HCT116 (cell line): ENCODE measurements at places on chromosomes 6 and 20. TPM values are rescaled to one million over a fixed set of nuclear protein-coding genes. Genes with fewer than 3 reads are reported as not detected.

DNA sequence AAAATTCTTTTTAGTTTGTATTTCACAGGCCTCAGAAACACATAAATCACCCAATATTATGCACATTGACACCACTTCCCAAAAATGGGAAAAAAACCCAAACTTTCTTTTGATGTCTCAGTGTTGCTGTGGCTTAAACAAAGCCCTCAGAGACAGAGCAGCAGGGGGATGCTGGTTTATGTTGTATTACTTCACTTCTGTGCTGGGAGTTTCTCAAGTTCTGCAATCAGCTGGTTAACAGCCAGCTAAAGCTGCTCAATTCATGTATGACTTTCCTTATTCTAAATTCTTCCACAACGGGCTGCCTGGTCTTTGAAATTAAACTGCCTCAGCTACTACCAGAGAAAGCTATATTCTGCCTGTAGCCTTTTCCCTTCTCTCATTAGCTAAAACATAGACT lies 5.6 kb downstream of the FILIP1 start:
- H3K4me1 ChIP-seq = no peaks in the 10 kb centered on the region
- H3K27ac ChIP-seq = no peak overlapping the region
- no peaks in the 10 kb centered on the region for H3K36me3 ChIP-seq
- H3K27me3 ChIP-seq = no peaks in the 10 kb centered on the region
- DNase-seq = no peak

- no peak overlapping the region for H3K27ac ChIP-seq
- H3K4me1 ChIP-seq = peaks cover 24% of the 10 kb centered on the region
- H3K27me3 ChIP-seq = no peaks in the 10 kb centered on the region
- H3K36me3 ChIP-seq = no peaks in the 10 kb centered on the region
- DNase-seq = no peak
- no peak overlapping the region for H3K4me3 ChIP-seq
Observed at GRCh38 chr6:116406678-116407345, 36.1 kb downstream of the DSE start.

- H3K27ac ChIP-seq = no peak overlapping the region
- H3K4me1 ChIP-seq = no peaks in the 10 kb centered on the region
Observed at GRCh38 chr6:137722749-137723272, 144.2 kb upstream of the TNFAIP3 start.

The TGM3 gene
- total RNA-seq = not detected

DNA sequence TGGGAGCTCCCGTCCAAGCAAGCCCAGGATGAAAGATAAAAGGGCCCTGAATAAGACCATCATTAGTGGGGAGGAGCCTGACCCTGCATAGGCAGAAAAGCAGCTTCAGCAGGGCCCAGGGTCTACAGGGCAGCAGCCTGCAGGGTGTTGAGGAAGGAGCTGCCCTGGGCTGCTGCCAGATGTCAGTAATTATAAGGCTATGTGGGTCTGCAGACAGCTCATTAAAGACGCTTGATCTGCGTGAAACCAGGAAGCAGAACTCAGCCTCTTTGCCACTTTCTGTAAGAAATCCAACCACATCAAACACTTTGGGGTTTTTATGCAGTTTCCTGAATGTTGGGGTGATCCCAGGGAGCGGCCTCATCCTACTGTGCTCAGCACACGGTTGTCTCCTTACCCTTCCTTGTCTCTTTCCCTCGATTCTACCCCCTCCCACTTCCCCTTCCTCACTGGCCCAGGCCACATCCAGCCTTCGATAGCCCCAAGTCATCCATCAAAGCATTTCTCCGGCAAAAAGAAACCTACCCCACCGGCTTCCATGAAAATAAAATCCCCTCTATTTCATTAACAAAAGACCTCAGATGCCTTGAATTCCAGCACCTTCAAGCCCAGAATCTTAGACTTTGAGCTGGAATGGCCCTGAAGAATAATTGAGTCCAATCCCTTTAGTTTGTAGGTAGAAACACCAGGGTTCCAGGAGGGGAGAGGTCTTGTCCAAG lies 1.0 kb upstream of the TGM6 start:
- no peak overlapping the region for H3K27ac ChIP-seq
- no peak overlapping the region for H3K4me3 ChIP-seq
- H3K36me3 ChIP-seq = no peaks in the 10 kb centered on the region
- no peaks in the 10 kb centered on the region for H3K4me1 ChIP-seq
- no peaks in the 10 kb centered on the region for H3K27me3 ChIP-seq

GRCh38 chr6:10746915-10747250 lies 722 bp upstream of the TMEM14B start:
- peak overlapping the region; percentile 84 for H3K4me3 ChIP-seq
- H3K36me3 ChIP-seq = peaks cover 16% of the 10 kb centered on the region; the same call in 1 of the 2 replicates

DNA sequence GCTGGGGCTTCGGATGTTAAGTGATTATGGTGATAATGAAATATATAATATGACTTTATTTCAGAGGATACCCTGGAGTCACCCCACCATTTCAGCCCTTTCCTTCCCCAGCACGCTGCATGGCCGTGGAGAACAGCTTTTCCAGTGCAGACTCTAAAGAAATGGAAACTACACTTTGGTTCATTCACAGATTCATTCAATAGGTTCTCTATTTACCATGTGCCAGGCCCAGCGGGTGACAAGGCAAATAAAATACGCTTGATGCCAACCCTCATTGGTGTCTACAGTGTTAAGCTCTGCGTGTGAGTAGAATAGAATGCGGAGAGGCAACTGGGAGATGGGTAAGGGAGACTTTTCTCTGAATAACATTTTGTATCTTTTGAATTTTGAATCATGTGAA lies 89.7 kb downstream of the TCP11 start:
- no peak overlapping the region for H3K27ac ChIP-seq
- DNase-seq = no peak
- no peak overlapping the region for H3K4me3 ChIP-seq
- no peaks in the 10 kb centered on the region for H3K4me1 ChIP-seq
- H3K36me3 ChIP-seq = no peaks in the 10 kb centered on the region
- H3K27me3 ChIP-seq = no peaks in the 10 kb centered on the region

DNA sequence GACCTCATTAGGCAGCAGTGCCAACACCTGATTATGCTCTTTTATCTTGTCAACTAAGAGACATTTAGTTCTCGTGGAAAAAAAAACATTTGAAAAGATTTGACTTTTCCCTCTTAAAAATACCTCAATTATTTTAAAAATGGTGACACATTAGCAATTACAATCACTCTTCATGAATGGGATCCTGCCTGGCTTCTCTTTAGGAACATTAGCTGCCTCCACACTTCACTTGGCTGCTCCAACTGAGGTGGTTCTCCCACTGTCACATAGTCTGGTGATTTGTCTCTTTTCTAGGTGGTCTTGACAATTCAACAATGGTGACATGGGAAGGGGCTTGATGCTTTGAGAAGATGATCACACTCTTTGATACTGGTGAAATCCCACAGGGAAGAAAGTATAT lies 26.2 kb upstream of the SLC35F1 start:
- H3K27ac ChIP-seq = no peak overlapping the region
- no peak for DNase-seq
- no peak overlapping the region for H3K4me3 ChIP-seq
- no peaks in the 10 kb centered on the region; the same call in 1 of the 2 replicates for H3K36me3 ChIP-seq
- H3K27me3 ChIP-seq = no peaks in the 10 kb centered on the region
- no peaks in the 10 kb centered on the region for H3K4me1 ChIP-seq

The ADGRG6 gene
- 67.9 TPM for total RNA-seq

DNA sequence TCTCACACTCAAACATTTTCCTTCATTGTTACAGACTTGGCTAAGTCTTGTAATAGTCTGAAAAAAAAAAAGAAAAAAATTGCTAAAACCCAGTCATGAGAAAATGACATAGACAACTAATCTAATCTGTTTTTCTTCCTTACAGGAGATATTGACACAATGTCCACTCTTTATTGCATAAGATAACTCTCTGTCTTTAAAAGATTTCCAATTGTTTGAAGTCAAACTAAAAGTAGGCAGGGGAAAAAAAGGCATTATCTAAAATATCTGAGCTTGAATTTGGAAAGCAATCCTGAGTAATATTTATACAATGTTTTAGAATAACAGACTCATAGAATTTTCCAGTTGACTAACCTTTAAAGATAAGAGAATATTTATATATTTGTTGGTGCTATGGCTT lies 233.0 kb upstream of the CEP162 start:
- peaks cover 11% of the 10 kb centered on the region; the same call in 1 of the 2 replicates for H3K27me3 ChIP-seq
- no peak overlapping the region for H3K27ac ChIP-seq
- H3K4me1 ChIP-seq = no peaks in the 10 kb centered on the region
- H3K36me3 ChIP-seq = no peaks in the 10 kb centered on the region
